ENCODE measurements at places on chromosomes 12 and 14.

- no peak for DNase-seq
Measured at GRCh38 chr14:36585100-36585499, 2.7 kb upstream of the NKX2-8 start.

- no peak for DNase-seq
Measured at GRCh38 chr12:49538510-49539403, at the start of gene KCNH3. Gene KCNH3, plus strand, starts transcription at chr12:49539030. Its CDS starts 387 bp downstream, at chr12:49539417.

DNA sequence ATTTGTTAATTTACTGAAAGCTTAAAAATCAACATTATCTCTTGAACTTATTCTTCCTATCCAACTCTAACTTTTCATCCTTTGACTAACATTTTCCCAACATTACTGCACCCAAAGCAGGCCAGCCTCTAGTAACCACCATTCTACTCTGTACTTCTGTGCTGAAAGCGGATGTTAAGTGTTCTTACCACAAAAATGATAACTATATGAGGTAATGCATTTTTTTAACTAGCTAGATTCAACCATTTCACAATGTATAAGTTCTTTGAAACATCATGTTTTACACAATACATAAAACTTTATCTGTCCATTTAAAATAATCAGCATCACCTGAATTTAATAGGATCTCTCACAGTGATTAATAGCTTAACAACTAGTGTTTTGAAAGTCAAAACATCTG lies 468.5 kb upstream of the MGAT4C start:
- no peak for DNase-seq

GRCh38 chr12:75714462-75715322 lies 203.3 kb upstream of the KRR1 start:
- DNase-seq: no peak

DNA sequence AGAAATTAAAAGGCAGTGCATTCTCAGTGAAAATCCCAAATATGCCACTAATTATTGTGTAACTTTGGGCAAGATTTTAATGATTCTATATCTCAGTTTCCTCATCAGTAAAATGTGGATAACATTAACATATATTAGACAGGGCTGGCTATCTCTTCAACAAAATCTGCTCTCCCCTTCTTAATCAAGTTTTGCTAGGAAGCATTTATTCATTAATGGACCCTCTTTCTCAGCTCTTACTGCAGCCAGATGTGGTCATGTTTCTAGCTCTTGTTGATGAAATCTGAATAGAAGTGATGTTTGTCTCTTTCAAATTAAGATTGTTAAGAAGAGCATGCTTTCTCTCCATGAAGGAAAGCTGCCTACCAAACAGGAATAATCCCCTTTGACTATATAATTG lies 84.4 kb upstream of the PPFIA2 start:
- DNase-seq: no peak

- DNase-seq: no peak
Measured at GRCh38 chr14:92529903-92530302, 16.3 kb downstream of the RIN3 start.

GRCh38 chr12:103712216-103712615 lies 125.1 kb downstream of the STAB2 start:
- no peak for DNase-seq

DNA sequence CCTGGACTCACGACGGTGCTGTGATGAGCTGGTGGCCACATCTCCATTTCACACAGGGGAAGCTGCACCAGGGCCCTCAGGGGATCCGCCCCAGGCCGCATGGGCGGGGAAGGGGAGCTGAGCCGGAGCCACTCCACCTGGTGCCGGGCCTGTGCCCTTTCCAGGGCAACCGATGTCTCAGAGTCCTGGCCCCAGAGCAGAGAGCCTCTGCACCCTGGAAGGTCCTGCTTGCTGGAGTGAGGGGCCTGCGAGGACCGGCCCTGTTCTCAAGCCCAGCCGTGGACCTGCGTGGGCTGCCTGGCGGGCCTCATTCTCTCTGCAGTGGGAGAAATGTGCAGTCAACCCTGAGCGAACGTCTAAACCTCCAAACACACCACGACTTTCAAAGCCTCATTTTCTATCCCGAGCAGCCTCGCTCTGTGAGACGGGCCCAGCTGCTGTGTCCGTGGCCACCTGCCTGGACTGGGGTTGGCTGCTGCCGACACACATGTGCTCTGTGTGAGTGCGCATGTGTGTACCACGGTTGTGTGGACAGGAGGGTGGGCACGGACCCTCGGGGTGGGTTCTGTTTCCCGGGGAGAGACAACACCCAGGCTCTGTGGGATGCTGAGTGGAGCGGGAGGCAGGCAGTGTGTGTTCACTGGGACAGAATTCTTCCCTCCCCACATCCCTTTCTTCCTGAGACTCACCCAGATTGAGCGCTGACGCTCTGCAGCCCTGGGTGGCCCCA lies 163.5 kb downstream of the KIF26A start:
- DNase-seq: no peak

GRCh38 chr14:79395061-79395460 lies 816.2 kb downstream of the DIO2 start:
- no peak for DNase-seq

DNA sequence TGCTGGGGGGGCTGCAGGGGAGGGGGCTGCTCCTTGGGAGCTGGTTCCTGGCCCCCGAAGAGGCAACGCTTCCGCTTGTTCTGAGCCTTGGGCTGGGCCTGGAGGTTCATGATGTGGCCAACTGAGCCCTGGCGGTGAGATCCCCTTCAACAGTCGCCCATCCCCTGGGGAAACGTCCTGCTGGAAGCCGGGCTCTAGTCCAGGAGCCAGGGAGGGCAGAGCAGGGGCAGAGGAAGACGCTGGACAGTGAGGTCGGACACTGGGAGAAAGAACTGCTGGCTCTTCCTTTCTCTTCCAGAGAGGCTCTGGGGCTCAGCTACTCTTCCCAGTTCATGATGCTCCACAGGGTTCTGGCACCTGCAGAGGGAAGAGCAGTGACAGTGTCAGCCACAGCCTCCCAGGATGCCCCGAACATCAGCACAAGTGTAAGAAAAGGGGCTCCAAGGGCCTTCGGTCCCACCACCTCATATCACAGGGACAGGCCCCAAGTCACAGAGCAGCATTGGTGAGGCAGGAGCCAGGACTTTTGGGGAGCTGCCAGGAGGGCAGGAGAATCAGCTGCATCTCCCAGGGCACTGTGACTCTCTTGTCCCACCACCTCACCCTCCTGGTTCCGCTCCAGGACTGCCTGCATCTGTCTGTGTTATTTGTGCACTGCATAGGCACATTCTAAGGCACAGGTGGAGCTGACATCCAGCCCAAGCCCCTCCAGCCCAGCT lies 25.9 kb upstream of the PNMA1 start:
- DNase-seq: no peak

DNA sequence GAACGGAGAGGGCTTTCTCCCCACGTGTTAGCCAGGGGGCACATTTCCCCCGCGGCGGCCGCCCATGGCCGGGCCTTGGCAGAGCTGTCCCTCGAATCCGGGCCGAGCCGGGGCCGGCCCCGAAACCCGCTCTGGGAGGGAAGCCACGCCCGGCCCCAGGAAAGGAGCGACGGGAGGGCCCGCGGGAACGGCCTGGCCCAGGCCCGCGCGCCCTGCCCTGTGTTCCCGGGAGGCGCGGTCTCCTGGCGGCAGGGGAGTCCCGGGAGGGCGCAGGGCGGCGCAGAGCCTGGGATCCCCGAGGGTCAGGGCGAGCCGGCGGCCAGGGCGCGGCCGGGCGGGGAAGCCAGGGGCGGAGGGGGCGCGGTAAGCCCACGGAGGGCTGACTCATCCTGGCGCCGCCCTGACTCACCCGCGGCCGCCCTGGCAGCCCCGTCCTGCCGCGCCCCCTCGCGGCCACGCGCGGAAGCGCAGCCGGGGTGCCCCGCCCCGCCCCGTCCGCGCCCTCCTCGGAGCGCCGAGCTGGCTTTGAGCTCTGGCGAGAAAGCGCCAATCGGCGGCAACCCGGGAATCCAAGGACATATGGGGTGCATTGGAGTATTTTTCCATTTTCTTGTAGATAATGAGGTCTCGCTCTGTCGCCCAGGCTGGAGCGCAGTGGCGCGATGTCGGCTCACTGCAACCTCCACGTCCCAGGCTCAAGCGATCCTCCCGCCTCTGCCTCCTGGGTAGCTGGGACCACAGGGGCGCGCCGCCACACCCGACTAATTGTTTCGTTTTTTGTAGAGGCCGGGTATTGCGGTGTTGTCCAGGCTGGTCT lies 31.8 kb upstream of the PLEKHG6 start:
- DNase-seq: no peak

DNA sequence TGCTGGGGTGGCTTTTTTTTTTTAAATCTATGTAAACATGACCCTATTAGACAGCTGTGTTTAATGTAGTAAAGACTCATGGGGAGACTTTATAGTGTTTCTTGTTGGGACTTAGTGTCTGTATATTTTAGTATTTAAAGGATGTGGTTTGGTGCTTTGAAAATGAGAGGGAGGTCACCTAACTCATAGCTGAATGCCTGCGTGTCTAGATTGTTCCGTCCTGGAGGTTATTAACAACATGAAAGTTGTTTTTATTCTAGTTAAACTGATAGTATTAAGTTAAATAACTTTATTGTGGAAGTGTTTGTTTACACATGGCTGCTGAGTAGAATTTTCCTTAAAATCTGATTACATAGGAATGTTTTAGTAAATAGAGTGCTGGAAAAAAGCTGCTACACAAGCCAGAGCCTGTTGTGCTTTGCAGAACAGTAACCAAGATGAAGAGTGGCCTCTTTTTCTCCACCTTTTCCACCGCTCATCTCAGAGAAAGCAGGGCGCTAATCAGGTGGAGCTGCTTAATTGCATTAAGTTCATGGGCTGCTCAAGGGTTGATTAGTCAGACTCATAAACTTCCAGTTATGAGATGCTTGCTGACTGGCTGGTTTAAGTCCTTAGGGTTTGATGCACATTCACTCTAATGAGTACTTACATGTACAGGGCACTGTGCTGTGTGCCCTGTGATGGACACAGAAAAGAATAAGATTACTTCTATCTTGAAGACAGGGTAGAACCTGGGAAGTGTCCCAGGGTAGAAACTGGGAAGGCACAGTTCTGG lies 62.7 kb downstream of the FBXO34 start:
- DNase-seq: no peak

DNA sequence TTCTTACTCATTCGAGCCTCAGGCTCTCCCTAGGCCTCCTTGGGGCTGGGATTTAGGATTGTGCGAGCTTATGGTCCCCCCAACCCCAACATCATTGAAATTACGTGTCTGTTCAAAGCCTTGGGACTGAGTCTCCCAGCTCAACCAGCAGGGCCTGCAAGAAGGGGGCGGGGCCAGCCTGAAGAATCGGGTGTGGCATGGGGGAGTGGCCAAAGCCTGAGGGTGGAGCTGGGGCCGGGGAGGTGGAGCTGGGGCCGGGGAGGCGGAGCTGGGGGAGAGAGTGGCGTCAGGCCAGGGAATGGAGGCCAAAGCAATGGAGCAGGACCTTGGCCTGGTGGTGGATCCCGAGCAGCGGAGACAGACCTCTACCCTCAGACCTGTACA lies 24.3 kb upstream of the HSPB8 start:
- no peak for DNase-seq

- DNase-seq: peak; percentile 95
Measured at GRCh38 chr14:101226603-101227425, 323.3 kb upstream of the RTL1 start.

DNA sequence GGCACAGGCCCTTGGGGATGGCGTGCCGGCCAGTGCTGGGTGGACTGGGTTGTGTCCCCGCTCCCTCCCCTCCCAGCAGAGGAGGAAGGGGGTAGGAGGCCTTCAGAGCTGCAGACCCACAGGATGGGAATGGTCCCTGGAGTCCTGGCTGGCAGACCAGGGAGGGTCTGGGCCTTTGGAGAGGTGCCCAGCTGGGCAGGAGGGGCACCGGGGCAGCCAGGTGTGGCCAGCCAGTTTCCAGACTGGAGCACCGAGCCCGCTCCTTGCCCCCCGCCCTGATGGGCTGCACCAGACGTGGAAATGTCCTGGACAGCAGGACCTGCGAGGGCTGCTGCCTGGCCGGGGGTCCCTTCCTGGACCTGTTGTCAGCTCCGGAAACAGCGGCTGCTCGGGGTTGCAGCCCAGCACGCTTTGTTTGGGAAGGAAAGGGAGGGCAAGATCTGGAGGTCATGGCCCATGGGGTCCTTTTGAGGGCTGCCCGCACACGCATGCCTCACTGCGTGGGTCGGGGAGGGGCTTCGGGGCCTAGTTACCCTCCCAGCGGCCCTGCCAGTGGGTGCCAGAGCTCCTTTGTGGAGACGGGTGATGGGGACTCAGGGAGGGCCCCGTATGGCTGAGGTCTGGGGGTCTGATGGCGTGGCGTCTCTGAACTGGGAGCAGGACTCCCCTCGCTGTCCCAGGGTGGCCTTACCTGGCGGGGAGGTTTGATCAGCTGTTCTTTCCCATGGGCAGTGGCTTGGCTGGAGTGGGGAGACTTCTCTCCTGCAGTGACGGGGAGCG lies 9.1 kb downstream of the KIF26A start:
- DNase-seq: no peak

DNA sequence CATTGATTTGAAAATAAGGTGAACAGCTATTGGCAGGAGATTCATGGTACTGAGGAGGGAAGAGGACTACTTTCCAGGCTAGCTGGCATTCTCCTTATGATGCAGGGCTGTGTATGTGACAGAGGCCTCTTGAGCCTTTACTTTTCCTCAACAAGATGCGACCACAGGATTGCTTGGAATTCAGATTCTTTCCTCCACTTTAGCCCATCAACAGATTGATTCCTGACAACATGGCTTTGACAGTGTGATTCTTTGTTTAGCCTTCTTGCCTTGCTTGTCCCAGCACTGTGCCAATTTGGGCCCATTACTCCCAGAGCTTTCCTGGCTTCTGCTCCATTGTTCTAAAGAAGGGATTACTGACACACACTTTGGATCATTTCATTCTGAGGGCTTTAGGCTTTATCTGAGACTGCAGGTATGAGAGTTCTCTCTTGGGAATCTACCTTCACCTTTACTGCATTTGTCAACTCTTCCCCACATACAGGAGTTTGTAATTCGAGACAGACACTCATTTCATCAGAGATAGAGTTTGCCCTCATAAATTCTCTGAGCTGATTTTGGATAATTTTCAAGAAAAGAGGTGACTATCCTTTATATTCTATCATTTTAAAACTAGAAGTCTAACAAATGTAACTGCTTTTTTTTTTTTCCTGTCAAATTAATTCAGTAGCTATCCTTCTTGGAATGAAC lies 206.4 kb upstream of the GZMB start:
- DNase-seq: no peak
